Activated naive CD4-positive, alpha-beta T cell treated with anti-CD3 and anti-CD28 coated beads, Interleukin-2, amount 50 U/mL, for 72 hours (primary cell): ENCODE measurements at places on chromosomes 16 and 17.

DNA sequence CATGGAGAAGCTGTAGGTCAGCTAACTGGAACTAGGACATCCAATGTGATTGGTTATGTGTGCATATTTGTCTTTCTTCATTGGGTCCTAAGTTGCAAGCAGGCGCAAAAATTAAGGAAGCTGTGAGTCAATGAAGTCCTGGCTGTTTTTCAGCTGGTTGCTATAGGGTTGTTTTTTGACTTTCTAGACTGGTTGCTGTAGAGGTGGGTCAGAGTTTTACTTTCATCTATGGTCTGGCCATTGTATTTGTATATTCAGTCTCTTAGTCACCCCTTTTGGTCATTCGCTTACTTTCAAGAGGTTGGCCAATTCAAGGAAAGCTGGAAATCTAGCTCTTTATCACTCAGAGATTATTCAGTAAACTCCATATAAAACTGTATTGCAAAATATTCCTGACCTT lies 62.0 kb upstream of the AMZ2 start:
- DNase-seq, result no peak

- no peak for DNase-seq
These were observed 83.9 kb downstream of the HIC1 start for GRCh38 chr17:2138761-2139160.

DNA sequence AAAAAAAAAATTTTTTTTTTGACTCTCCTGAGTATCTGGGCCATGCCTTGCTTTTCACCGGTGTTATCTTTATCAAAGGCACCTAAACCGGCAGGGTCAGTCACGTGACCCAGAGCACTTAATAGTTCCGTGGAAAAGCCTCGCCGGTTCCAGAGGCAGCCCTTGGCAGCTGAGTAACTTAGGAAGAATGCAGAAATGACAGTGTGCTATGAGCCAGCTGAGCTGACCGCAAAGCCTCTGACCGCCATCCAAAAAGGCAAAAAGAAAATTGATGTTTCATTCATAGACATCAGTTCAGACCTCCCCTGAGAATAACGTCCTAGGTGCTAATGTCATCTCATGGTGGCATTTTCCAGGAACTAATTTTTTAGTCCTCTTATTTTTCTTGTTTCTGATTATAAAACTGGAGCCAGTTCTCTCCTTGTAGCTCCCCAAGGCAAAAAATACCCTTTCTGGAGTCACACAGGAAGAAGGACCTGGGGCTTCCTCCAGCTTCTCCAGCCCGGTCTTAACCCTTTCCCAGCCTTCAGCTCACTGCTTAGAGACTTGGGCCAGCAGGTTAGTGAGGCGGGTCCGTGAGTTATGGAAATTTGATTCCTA lies 122.6 kb downstream of the SOCS1 start:
- no peak for DNase-seq

DNA sequence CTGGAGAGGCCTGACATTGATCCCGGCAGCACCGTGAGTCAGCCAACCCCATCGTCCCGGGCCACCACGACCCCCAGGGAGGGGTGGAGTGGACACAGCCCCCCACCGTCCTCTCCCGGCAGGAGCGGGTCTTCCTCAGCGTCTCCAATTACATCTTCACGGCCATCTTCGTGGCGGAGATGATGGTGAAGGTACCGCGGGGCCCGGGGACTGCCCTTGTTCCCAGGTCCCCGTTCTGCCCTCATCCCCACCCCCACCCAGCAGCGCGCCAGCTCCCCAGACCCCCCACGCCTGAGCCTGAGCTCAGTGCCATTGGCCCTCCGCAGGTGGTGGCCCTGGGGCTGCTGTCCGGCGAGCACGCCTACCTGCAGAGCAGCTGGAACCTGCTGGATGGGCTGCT lies 14.6 kb downstream of the TPSG1 start:
- no peak for DNase-seq

- DNase-seq, result no peak
These were observed 172.8 kb upstream of the WSCD1 start for GRCh38 chr17:5897275-5897911.
